ENCODE measurements at places on chromosomes 11 and 22.

- peak; percentile 94 for DNase-seq
Measured at GRCh38 chr11:2778630-2779498, 79.1 kb upstream of the KCNQ1OT1 start.

DNA sequence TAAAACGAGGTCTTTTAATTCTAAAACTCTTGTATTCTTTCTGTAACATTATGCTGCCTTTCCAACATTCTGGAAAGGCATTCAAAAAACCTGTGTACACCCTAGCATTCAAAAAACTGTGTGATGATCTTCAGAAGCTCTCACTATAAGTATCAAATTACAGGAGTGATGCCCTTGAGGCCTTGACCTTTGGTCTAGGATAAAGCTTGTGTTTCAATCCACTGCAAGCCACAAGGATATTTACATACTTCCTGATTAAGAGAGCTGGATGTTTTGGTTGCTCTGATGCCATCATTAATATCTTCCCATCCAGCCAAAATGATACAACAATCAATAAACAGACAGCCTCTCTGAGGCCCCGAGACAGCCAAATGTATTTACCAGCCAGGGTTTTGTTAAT lies 11.9 kb downstream of the CLPB start:
- no peak for DNase-seq

DNA sequence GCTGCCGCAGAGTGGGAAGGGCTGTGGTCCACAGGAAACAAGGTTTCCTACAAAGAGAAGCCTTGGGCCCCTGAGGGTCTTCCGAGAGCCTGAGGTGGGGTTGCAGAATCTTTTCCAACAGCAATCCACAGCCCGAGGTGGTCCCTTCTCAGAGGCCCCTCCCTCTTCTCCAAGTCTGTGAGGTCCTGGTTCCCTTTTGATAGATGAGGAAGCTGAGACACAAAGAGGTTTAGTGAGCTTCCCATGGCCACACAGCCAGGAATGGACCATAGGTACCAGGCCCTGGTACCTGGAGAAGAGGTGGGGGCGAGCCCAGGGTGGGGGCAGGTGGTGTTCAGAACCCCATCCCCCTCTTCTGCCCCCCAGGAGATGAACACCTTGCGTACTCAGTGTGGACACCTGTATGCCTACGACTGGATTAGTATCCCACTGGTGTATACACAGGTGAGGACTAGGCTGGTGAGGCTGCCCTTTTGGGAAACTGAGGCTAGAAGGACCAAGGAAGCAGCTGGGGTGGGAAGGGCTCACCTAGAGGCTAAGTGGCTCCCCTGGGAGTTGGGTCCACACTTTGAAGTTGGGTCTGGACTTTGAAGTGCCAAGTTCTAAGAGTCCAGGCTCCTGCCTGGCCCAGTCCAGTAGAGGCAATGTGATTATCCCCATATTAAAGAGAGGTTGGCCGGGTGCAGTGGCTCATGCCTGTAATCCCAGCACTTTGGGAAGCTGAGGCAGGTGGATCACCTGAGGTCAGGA lies 7.0 kb downstream of the BEST1 start:
- no peak for DNase-seq

DNA sequence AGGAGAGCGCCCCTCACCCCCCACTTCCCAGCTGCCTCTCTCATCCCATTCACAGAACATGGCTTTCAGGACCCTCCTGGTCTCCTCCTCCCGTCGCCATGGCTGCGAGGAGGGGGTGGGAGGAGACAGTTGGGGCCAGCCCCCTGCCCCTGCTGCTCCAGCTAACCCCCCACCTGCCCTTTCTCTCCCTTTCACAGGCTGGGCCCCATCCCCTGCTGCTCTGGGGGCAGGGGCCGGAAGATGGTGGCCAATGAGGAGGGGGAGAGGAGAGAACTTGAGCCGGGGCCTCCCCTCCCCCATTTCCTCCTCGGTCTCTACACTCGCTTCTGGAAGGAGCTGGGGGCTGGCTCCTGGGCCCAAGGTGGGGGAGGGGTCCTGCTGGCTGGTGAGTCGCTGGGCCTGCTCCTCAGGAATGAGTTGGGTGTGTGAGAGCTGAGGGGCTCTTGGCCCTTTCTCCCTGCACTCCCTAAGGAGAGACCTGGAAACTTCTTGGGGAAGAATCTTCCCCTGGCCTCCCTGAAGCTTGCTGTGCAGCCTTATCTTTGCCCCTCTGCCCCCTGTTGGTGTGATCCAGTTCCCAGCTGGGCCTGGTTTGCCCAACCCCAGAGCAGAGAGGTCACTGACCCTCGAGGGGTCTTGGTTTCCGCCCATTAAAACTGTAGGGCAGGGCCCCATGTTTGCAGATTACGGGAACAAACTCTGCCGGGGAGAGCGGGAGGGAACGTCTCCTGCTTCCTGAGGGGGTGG lies 10.2 kb downstream of the YPEL4 start:
- DNase-seq = no peak

GRCh38 chr11:40162901-40163883 lies 1296.3 kb downstream of the LRRC4C start:
- peak; percentile 66 for DNase-seq

All from NCI-H1105 treated with DMSO at 0.1 percent for 48 hours (cell line).